ENCODE measurements at places on chromosomes 4 and X. TPM values are rescaled to one million over a fixed set of nuclear protein-coding genes. Genes with fewer than 3 reads are reported as not detected.

- DNase-seq: no peak
Observed at GRCh38 chr4:168200685-168201084, 108.3 kb downstream of the ANXA10 start.

DNA sequence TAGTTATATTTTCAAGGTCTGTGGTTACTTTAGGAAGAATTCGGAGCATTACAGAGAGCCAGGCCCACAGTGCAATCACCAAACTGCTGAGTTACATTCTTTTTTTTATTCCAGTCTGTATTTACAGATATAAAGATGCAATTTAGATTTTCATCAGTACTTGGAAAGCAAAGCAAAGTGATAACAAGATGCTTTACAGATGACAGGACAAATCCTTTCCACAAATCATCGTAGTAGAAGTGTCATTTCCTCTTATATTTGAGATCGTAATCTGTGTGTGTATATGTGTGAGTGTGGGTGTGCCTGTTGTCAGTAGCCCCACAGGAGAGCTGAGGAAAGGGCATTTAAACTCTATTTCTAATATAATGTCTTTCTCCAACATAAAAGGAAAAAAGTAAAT is 1893.7 kb downstream of the STIM2 start:
- no peak for DNase-seq

The ZNF711 gene
- 9.3 TPM for polyA plus RNA-seq

The LRCH2 gene
- 6.1 TPM for polyA plus RNA-seq

- no peak for DNase-seq
Observed at GRCh38 chr4:16122784-16123183, 39.0 kb upstream of the PROM1 start.

GRCh38 chrX:24392709-24393108 is 32.3 kb downstream of the SUPT20HL1 start:
- no peak for DNase-seq

- DNase-seq: no peak
Observed at GRCh38 chr4:39061457-39061856, 575 bp upstream of the KLHL5 start.

The LANCL3 gene
- 0.01 TPM for polyA plus RNA-seq

The HERC3 gene
- polyA plus RNA-seq: 9.3 TPM

DNA sequence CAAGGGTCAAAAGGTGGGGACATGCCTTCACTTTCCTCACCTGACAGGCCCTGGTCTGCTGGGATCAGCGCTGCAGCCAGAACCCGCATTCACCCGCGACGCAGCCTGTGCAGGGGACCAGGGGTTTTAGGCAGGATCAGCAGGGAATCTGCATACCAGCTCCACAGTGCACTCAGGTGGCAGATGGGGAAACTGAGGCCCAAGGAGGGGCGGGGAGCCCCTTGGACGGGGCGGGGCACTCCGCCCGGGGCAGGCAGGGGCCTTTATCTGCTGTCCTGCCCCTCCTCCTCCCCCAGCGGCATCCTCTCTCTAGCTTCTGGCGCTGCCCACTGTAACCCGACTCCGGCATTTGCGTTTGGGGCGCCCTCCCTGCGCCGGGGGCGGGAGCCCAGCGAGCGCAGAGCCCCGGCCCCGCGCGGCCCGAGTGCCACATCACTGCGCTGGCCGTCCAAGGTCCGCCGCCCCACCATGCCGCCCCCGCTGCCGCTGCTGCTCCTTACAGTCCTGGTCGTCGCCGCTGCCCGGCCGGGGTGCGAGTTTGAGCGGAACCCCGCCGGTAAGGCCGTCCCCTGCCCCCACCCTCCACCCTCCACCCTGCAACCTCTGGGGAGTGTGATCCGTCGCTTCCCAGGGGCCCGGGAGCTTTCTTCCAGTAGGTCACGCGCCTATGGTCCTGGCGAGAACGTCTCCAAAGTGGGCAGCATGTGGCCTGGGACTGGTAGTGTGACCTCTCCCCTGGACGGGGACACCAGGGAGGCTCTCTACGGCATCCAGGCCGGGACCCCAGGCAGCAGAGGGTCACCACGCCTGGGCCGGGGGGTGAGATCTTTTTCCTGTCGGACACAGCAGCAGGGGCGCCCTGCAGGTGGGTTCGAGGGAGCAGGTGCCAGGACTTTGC is at the start of gene CPZ:
Gene CPZ, plus strand, starts transcription at position 400 of the 898 bp plus-strand sequence. Its CDS starts 69 bp downstream, at position 469.
- no peak for DNase-seq

All from AG04450 (cell line).